ENCODE measurements at places on chromosomes 4 and X. TPM values are rescaled to one million over a fixed set of nuclear protein-coding genes. Genes with fewer than 3 reads are reported as not detected.

- no peak for DNase-seq
Measured at GRCh38 chr4:31530555-31530954, 810.4 kb downstream of the PCDH7 start.

Gene SCML2
- 6.3 TPM for total RNA-seq

Gene GAGE13
- total RNA-seq: not detected

Gene PPEF1
- 1.3 TPM for total RNA-seq
